ENCODE measurements at places on chromosomes 7 and 10.

DNA sequence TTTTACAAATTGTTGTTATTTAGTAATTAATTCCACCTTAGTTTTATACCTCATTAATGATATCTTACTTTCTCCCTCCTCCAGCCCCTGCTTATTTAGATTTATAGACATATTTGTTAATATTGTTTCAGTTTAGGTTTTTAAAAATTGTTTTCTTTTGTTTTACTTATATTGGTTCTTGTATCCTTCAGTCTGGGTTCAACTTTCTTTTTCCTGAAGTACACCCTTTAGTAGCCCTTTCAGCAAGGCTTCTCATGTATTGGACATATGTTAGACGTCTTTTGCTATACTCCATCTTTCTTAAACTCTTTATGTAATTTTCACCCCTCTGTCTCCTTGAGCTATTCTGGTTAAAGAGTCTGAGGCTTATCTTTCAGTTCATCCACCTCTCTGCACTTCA lies 12.8 kb upstream of the POU6F2 start:
- no peak overlapping the region for H3K27ac ChIP-seq
- H3K36me3 ChIP-seq, result no peaks in the 10 kb centered on the region
- H3K27me3 ChIP-seq, result peaks cover 11% of the 10 kb centered on the region
- no peak for DNase-seq
- no peaks in the 10 kb centered on the region for H3K4me1 ChIP-seq

DNA sequence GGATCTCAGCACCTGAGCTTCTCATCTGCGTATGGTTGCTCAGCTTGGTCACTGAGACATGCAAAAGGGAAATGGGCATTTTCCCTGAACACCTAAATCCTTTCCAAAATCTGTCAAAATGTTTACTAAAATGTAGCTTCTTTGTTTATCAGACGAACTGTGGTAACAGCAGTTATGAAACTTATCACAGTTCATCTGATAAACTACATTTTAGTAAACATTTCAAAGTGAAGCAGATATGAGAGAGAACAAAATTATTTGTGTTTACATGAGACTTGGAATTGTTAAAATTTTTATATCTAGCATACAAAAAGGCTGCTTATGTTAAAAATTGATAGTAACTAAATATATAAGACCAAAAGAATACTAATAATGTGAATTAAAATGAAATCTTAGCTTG lies 573.4 kb upstream of the C7orf33 start:
- no peak overlapping the region for H3K4me3 ChIP-seq
- no peaks in the 10 kb centered on the region for H3K27me3 ChIP-seq
- H3K36me3 ChIP-seq, result no peaks in the 10 kb centered on the region
- no peaks in the 10 kb centered on the region for H3K4me1 ChIP-seq
- DNase-seq, result no peak
- H3K27ac ChIP-seq, result no peak overlapping the region

GRCh38 chr7:40015790-40016296 lies 65.8 kb downstream of the CDK13 start:
- peak overlapping the region; percentile 6 for H3K4me3 ChIP-seq
- H3K27ac ChIP-seq, result no peak overlapping the region
- peaks cover 21% of the 10 kb centered on the region for H3K36me3 ChIP-seq
- peaks cover 20% of the 10 kb centered on the region for H3K4me1 ChIP-seq
- DNase-seq, result peak; percentile 38
- H3K27me3 ChIP-seq, result no peaks in the 10 kb centered on the region

DNA sequence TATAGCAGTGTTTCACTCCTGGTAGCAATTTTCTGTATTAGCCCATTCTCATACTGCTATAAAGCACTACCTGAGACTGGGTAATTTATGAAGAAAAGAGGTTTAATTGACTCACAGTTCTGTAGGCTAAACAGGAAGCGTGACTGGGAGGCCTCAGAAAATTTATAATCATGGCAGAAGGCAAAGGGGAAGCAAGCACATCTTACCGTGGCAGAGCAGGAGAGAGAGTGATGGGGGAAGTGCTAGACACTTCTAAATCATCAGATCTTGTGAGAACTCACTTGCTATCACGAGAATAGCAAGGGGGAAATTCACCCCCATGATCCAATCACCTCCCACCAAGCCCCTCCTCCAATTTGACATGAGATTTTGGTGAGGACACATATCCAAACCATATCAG lies 131.6 kb upstream of the EFCAB10 start:
- no peaks in the 10 kb centered on the region for H3K27me3 ChIP-seq
- H3K27ac ChIP-seq, result no peak overlapping the region
- H3K4me3 ChIP-seq, result no peak overlapping the region
- peaks cover 19% of the 10 kb centered on the region for H3K36me3 ChIP-seq
- H3K4me1 ChIP-seq, result peaks cover 6% of the 10 kb centered on the region

GRCh38 chr7:20441991-20442441 lies 111.3 kb downstream of the ITGB8 start:
- H3K4me3 ChIP-seq, result no peak overlapping the region
- peaks cover 24% of the 10 kb centered on the region for H3K27me3 ChIP-seq
- H3K27ac ChIP-seq, result no peak overlapping the region
- DNase-seq, result no peak

DNA sequence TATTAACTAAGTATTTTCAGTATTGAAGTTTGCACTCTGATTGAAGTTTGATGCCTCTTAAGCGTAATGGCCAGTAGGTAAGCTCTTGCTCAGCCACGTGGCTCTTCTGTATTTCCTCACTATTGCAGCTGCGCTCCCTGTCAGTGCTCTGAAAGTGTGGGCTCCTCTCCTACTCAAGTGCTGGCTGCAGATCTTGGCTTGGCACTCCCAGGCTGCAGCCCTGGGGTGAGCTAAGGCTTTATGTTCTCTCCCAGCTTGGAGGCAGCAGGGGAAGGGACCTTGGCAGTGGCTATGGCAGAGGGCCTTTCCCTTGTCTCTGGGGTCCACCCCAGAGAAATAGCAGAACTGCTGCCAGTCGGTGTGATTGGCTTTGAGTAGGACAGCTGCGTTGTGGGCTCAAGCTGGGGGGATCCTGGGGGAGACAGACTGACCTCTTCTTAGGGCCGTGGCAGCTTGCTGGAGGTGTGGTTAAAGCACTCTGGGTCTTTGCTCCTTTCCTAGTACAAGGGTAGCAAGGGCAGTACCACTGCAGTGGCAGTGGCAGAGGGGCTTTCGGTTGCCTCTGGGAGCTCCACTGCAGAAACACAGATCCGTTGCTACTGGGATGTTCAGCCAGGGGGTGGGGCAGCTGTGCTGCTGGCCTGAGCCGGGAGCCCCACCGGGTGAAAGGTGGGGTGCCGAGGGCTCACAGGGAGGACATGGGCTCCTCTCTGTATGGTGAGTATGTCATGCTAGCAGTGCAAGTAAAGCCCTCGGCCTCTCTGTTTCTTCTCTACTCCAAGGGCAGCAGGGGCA lies 100.5 kb downstream of the GLCCI1 start:
- H3K4me3 ChIP-seq, result no peak overlapping the region
- H3K36me3 ChIP-seq, result peaks cover 31% of the 10 kb centered on the region
- H3K4me1 ChIP-seq, result peaks cover 5% of the 10 kb centered on the region
- H3K27ac ChIP-seq, result no peak overlapping the region
- DNase-seq, result no peak

- DNase-seq, result no peak
- H3K4me3 ChIP-seq, result no peak overlapping the region
- H3K27ac ChIP-seq, result no peak overlapping the region
- peaks cover 17% of the 10 kb centered on the region for H3K27me3 ChIP-seq
These were observed 106.5 kb downstream of the WDR37 start for GRCh38 chr10:1162481-1163203.

GRCh38 chr10:10977978-10978377 lies 39.7 kb upstream of the CELF2 start:
- no peaks in the 10 kb centered on the region for H3K4me1 ChIP-seq
- no peak overlapping the region for H3K4me3 ChIP-seq

- no peak overlapping the region for H3K4me3 ChIP-seq
- DNase-seq, result no peak
- H3K27me3 ChIP-seq, result no peaks in the 10 kb centered on the region
- no peak overlapping the region for H3K27ac ChIP-seq
These were observed 42.6 kb downstream of the OTUD1 start for GRCh38 chr10:23481363-23481961.

GRCh38 chr10:13847201-13847631 lies 260.5 kb downstream of the PRPF18 start:
- H3K27me3 ChIP-seq, result peaks cover 59% of the 10 kb centered on the region
- DNase-seq, result no peak
- H3K4me3 ChIP-seq, result no peak overlapping the region

GRCh38 chr10:80702143-80702542 lies 164.4 kb downstream of the SH2D4B start:
- peaks cover 4% of the 10 kb centered on the region for H3K27me3 ChIP-seq
- H3K27ac ChIP-seq, result no peak overlapping the region
- no peaks in the 10 kb centered on the region for H3K36me3 ChIP-seq
- no peak overlapping the region for H3K4me3 ChIP-seq
- H3K4me1 ChIP-seq, result peaks cover 8% of the 10 kb centered on the region

GRCh38 chr10:34761453-34761852 lies 53.6 kb downstream of the PARD3 start:
- H3K4me3 ChIP-seq, result no peak overlapping the region
- H3K36me3 ChIP-seq, result no peaks in the 10 kb centered on the region
- H3K27me3 ChIP-seq, result no peaks in the 10 kb centered on the region
- no peak for DNase-seq
- no peak overlapping the region for H3K27ac ChIP-seq
- H3K4me1 ChIP-seq, result no peaks in the 10 kb centered on the region

DNA sequence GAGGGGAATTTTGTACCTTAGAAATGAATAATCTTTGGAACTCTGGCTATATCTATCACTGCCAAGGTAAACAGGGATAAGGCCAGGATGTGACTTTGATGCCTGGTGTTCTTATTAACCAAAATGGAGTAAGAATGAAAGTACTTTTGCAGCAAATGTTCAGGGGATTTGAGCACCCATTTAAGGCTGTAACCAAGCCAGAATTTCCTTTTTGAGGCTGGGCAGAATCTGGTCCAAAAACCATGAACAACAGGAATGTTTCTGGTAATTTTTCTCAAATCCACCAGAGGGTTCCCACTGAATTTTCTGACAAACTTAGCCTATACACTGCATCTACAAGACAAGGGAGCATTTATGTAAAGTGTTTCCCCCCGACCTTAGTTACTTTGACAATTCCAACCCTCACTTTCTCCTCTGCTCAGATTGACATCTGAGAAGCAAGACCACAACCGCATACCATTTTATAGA lies 120.6 kb downstream of the BAMBI start:
- no peaks in the 10 kb centered on the region for H3K36me3 ChIP-seq
- no peak overlapping the region for H3K4me3 ChIP-seq
- DNase-seq, result no peak
- H3K27me3 ChIP-seq, result no peaks in the 10 kb centered on the region

DNA sequence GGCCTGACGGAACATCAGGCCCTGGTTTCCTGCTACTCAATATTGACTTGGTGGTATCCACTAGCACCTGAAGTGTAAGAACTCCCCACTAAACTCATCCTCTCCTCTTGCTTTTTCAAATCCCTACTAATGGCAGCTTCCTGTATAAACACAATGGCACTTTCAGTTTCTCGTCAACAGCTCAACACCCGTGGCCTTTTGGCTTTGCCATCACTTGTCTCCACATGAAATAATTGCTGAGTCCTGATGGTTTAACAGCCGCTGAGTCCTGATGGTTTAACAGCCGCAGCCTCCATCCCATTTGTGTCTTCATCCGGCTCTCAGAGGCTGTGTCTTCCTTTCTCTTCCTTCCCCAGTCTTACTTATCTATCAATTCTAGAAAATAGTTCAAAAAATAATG lies 261.4 kb upstream of the PITRM1 start:
- no peak overlapping the region for H3K4me3 ChIP-seq
- H3K4me1 ChIP-seq, result peaks cover 10% of the 10 kb centered on the region
- H3K27ac ChIP-seq, result no peak overlapping the region
- no peak for DNase-seq
- H3K36me3 ChIP-seq, result peaks cover 13% of the 10 kb centered on the region

DNA sequence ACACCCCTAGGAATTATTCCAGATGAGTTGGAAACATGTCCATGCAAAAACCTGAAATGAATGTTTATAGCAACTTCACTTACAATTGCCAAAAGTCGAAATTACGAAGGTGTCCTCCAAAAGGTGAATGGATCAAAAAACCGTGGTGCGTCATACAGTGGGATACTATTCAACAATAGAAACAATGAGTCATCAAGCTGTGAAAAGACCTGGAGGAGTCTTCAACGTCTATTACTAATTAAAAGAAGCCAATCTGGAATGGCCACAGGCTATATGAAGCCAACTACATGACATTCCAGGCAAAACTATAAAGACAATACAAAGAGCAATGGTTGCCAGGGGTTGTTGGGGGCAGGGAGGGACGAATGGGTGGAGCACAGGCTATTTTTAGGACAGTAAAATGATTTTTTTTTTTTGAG lies 12.6 kb upstream of the PPP2R2D start:
- H3K27me3 ChIP-seq, result peaks cover 27% of the 10 kb centered on the region
- H3K36me3 ChIP-seq, result no peaks in the 10 kb centered on the region
- H3K4me1 ChIP-seq, result no peaks in the 10 kb centered on the region
- DNase-seq, result no peak
- no peak overlapping the region for H3K4me3 ChIP-seq
- no peak overlapping the region for H3K27ac ChIP-seq

DNA sequence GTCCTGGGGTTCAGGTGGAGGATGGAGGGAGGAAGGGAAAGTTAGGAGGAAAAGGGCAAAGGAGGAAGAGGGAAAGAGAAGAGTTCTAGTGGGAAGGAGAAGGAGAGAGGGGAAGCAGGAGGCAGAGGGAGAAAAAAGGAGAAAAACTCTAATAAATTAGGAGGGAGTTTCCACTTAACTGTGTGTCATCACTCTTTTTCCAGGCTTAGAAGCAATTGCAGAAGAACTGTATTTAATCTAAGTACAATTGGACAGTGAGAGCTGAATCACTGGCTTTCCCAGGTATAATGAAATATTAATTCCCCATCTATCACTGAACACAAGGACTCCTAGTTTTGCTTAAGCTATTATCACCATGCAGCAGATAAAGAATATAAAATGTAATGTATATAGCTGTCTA lies 76.8 kb downstream of the CREB3L2 start:
- no peak for DNase-seq
- H3K27ac ChIP-seq, result peak overlapping the region; percentile 79
- H3K36me3 ChIP-seq, result peaks cover 29% of the 10 kb centered on the region
- H3K27me3 ChIP-seq, result no peaks in the 10 kb centered on the region

- peaks cover 18% of the 10 kb centered on the region for H3K36me3 ChIP-seq
- H3K4me1 ChIP-seq, result peaks cover 86% of the 10 kb centered on the region
- peak overlapping the region; percentile 90 for H3K27ac ChIP-seq
- H3K27me3 ChIP-seq, result no peaks in the 10 kb centered on the region
These were observed 37.2 kb downstream of the APBB1IP start for GRCh38 chr10:26475386-26475785.

DNA sequence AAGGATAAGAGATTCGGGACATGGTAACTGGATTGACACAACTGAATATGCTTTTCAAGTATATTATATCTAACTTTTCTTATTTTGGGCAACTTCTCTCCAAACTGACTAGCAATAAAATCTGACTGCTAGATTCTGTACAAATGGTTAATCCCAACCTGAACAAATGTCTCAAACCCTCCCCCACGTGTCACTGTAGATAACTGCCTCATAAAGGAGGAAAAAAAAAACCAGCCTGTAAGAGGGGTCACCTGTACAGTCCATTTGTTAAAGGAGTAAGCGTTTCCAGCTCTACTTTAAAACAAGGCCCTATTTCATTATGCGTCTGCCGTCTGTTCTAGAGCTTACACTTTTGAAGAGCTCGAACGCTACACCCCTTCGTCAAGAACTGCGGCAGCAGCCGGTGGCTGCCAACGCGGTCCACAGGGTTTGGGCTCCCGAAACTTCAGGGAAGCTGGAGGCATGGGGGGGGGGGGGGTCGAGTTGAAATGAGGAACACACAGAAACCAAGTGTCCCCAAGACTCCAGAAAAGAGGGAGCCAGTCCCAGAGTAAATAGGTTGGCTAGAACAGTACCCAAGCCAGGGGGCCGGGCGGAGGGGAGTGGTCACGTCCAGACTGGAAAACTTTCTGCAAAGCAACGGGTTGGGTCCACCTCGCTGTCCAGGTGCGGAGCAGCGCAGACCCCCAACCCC lies 492 bp downstream of the COG5 start:
- no peak for DNase-seq

Measured in naive B cell (primary cell).